ENCODE measurements at places on chromosomes 5 and 9.

DNA sequence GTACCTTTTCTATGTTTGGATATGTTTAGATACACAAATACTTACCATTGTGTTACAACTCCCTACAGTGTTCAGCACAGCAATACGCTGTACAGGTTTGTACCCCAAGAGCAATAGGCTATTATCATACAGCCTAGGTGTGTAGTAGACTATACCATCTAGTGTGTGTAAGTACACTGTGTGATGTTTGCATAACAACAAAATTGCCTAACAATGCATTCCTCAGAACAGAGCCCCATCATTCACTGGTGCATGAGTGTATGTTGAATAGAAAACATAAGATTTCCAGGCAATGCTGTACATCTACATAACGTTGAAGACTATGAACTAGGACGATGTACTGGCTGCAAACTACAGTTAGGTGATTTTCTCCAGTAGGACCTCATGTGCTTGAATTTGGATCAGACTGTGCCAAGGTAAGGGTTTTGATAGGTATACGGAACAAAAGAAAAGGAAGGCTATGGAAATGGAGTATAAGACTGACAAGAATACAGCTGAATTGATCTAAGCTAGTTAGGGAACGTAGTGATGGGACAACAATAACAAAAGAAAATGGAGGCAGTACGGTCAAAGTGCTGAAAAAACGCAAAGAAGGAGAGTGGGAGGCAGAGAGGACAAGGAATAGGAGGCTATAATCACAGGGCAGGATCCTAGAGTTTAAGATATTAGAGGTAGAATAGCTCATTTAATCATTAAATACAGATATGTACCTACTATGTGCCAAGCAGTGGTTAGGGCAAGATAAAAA, 46.9 kb downstream of the FNIP1 start:
- no peak for DNase-seq

DNA sequence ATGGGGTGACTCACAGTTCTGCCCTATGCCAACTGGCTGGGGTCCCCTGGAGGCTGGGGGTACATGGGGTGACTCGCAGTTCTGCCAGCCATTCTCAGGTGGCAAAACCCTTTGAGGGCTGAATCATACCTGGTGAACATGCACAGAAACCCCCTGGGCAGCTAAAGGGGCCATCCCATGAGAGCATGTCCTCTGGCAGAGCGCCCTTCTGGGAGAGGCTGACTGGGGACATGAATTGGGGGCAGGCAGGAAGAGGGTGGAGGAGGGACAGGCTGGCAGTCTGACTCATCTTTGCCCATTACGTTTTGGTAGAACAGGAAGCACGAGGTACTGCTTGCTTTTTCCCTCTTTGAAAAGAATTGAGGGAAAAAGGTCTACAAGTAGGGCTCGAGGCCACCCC, 16.7 kb downstream of the TRAF1 start:
- no peak for DNase-seq

DNA sequence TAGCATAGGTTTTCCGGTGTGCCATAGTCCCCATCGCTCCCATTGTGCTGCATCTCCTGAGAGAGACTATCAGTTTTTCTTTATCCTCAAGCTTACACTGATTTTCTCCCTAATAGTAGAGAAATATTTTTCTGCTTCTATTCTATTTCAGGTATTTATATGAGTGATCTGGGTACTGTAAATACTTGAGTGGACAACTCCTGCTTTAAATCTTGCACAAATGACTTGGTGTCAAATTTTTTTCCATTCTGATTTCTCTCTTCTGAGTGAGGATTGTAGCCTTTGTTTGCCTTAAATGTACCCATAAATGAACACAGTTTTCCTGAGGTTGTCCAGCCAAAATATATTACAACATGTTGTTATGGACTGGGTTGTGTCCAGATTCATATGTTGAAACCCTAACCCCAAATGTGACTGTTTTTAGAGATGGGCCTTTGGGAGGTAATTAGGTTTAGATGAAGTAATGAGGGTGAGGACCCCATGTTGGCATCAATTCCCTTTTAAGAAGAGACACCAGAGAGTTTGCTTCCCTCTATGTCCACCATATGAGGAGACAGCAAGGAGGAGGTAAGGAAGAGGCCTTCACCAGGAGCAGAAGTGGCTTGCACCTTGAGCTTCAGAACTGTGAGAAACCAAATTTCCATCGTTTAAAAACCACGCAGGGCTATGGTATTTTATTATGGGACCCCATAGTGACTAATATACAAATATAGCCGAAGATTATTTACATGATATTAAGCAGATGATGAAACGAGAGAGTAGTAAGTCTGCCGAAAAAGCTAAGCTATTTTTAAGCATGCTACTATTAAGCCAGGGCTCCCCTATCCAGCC, 336.4 kb upstream of the MPDZ start:
- DNase-seq: no peak

GRCh38 chr5:134392301-134392700, 19.4 kb downstream of the CDKN2AIPNL start:
- no peak for DNase-seq

DNA sequence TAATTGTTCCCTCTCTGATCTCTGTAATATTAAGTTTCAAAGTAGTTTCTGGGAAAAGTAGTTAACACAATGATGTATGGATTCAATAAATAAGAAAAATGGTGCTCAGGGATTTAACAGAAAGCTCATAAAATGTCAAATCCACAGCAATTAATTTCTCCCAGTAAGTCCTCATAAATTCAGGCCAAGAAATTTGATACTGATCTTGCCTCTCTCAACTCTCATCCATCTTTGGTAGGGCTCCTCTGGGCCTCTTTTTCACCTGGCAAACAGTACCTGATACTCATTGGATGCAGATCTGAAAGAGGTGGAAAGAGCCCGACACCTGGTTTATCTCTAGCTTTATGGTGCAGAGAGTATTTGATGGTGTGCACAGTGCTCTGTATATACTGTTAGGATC, 106.1 kb downstream of the STK32A start:
- no peak for DNase-seq

GRCh38 chr5:60604771-60605170, 95.2 kb downstream of the DEPDC1B start:
- no peak for DNase-seq

DNA sequence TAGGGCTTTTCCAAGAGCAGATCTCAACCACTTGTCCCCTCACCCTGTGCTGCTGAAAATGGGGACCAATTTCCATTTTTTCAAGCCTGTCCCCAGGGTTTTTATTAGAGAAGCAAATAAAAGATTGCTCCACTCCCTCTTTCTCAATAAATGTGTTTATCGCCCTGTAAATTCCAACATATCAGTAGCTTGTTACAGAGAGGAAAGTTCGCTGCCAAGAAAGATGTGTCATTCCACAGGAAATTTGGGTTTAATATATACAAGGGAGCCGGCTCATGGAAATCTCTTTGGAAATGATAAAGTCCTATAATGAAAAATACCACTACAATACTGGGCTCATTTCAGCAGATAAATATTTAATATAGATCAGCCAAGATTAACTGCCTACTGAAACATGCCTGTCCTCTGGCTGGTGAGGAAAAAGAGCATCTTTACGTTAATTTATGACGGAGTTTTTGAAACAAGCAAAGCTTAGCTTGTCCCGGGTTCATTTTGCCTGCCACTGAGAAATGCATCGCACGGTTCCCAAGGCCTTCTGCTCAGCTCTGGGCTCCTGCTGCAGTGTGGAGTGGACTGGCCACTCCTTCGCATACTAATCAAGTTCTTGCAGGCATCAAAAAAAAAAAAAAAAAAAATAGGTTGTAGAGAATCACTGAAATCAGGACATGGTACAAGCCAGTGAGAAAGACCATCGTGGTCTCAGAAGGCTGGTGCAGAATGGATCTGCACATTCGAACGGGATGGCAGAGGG, 84.5 kb downstream of the BRINP1 start:
- no peak for DNase-seq

DNA sequence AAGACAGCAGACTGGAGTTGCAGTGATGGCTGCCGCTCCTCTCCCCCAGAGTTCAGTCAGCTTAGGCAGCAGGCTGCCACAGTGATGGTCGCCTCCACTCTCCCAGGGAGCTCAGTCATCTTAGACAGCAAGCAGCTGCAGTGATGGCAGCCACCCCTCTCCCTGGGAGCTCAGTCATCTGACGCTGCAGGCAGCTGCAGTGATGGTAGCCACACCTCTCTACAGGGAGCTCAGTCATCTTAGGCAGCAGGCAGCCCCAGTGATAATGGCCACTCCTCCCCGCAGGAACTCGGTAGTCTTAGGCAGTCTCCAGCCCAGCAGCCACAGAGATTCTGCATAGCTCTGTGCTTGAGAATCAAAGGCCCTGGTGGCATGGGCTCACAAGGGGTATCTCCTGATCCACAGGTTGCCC, 582.7 kb downstream of the DTWD2 start:
- no peak for DNase-seq

GRCh38 chr5:122129306-122129705, at the start of gene ZNF474:
Gene ZNF474 (plus strand): TSS chr5:122129546. CDS start chr5:122151991, 22,445 bp downstream.
- DNase-seq: no peak

- DNase-seq: no peak
Measured at GRCh38 chr5:92890841-92891244, 690.2 kb downstream of the NR2F1-AS1 start.

- DNase-seq: no peak
Measured at GRCh38 chr5:126023994-126024441, 399.2 kb upstream of the GRAMD2B start.

GRCh38 chr9:36479101-36479500, 79.0 kb upstream of the RNF38 start:
- DNase-seq: no peak

DNA sequence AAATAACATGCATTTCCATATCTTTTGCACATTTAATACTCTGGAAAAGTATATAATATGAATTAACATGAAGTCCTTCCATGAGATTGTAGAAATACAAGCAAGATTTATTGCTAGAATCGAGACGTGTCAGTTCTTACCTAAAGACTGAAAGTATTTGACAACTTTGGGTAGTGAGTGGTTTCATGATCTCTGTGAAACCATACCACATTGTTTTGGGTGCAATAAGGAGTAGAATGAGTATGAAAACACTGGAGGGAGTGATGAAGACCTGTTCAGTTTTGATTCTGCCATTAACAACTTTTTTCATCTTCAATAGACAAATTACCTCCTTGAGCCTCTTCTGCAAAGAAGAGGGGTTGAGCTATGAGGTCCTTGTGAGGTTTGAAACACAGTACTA, 133.7 kb downstream of the NUDT12 start:
- DNase-seq: no peak

DNA sequence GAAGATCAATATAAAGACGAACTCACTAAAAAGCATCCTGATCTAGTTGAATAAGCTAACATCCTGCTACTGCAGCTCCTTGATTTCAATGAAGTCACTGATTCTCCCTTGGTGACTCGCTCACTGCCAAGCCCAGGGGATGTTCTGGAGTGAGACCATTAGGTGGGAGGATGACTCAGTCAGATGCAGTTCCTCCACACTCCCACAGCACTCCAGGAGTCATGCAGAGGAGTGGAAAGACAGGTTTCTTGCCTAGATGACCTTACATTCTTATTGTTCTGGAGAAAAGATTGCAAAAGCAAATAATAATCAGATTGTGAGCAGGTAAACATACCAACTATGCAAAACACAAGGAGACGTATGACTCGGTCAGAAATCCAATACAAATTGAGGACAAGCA, 15.3 kb downstream of the GCNT4 start:
- DNase-seq: no peak

GRCh38 chr9:125146247-125146646, 2.9 kb upstream of the SCAI start:
- no peak for DNase-seq

DNA sequence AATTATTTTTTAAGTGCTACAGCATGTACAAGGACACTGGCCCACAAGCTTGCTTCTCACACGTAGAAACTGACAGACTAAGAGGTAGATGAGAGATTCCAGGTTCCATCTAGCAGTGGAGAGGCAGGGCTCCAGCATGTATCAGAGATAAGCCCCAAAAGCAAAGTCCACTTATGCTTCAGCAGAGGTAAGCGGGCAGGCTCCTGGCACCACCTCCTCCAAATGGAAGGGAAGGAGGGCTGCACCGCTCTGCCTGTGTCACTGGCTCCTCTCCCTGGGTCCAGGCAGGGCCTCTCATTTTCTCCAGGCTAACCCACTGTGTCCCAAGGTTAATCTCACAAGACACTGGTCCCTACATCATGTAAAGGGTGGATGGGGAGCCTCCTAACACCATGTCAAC, 15.9 kb downstream of the GRHPR start:
- no peak for DNase-seq

DNA sequence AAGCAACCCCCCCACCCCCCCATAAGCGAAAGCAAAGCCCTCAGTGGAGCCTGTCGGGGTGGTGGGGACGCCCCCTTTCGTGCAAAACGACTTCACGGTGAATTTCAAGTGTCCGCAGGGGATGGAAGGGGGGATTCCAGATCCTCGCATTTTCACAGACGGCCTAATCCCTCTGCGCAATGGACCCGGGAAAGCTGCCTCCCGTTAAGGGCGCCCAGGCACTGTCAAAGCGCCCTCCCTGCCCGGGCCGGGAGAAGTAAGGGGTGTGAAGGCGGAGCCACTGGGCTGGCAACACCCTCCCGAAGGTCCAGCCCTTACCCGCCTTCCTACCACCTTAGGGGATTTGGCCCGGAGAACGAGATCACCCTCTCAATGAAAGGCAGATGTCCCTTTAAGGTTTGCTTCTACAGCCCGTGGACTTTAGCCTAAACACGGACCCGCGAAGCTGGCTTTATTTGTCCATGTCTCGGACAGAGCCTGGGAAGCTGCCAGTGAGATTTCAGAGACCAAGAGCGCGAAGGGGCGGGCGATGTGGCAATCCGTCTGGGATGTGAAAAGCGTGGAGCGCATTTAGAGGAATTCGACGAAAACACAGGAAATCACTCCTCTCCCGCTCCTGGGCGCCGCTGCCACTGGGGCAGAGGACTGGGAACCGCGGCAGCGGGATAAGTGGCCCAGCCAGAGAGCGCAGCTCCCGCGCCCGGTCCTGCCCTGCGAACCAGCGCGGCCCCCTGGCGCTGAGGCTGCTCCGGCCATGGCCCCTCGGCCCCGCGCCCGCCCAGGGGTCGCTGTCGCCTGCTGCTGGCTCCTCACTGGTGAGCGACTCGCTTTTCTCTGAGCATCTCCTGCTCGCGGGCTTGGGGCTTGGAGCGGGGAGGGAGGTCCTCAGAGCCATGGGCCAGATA, at the start of the genes ITGA1 and PELO:
ITGA1 (plus strand) TSS at position 317 of the 905 bp plus-strand sequence; CDS start at position 755, 438 bp downstream.
PELO (plus strand) TSS at position 317 of the 905 bp plus-strand sequence. CDS start 12,479 bp downstream, outside the sequence.
- no peak for DNase-seq

DNA sequence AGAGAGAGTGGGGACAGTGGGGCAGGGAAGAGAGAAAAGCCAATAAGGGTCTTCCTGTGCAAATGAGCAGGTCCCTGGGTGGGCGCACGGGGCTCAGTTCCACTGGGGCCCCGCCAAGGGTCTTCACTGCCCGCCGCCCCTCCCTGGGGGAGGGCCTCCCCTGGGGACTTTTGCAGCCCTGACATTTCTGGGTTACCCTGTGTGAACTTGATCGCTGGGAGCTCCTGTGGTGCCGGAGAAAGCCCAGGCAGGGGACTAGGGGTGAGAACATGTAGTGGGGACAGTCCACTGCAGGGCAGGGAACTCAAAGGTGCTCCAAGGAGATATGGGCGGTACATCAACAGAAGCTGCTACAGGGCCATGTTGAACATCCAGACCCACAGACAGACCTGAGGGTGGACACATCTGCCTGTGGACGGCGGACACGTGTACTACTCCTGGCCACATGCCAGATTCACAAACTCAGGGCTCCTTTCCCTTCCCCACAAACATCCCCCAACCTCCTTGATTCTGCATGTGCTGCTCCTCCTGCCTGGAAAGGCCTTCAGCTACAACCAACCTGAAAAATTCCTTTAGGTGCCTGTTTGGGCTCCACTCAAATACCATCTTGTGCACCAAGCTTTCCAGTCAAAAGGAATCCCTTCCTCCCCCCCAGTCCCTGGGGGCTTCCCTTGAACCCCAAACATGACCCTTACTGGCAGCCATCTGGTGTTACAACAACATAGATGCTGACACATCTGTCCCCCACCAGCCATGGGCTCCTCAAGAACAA, 43.0 kb upstream of the NEK6 start:
- DNase-seq: no peak
